ENCODE measurements at places on chromosomes 2 and 18. TPM values are rescaled to one million over a fixed set of nuclear protein-coding genes. Genes with fewer than 3 reads are reported as not detected.

GRCh38 chr18:78144669-78145068, 834.9 kb upstream of the SALL3 start:
- no peak for DNase-seq

GRCh38 chr18:76380791-76381405, 114.1 kb downstream of the ZNF516 start:
- DNase-seq, result no peak

- peak; percentile 52 for DNase-seq
Observed at GRCh38 chr2:45024600-45025291, 15.5 kb upstream of the SIX2 start.

Gene GPR39
- total RNA-seq, result 10.8 TPM

Gene CROCC2
- total RNA-seq, result not detected

Gene PLA2R1
- total RNA-seq, result 1.3 TPM

All from epithelial cell of proximal tubule (primary cell).